Activated CD4-positive, CD25-positive, alpha-beta regulatory T cell (primary cell): ENCODE measurements at places on chromosomes 2 and 18.

- no peak for DNase-seq
Measured at GRCh38 chr2:138763971-138764370, 16.2 kb downstream of the NXPH2 start.

GRCh38 chr2:5539282-5540165 is 152.7 kb upstream of the SOX11 start:
- DNase-seq, result no peak

- no peak for DNase-seq
Measured at GRCh38 chr2:100042562-100042961, 99.8 kb downstream of the AFF3 start.

- no peak for DNase-seq
Measured at GRCh38 chr2:8761529-8762164, 75.8 kb downstream of the KIDINS220 start.

DNA sequence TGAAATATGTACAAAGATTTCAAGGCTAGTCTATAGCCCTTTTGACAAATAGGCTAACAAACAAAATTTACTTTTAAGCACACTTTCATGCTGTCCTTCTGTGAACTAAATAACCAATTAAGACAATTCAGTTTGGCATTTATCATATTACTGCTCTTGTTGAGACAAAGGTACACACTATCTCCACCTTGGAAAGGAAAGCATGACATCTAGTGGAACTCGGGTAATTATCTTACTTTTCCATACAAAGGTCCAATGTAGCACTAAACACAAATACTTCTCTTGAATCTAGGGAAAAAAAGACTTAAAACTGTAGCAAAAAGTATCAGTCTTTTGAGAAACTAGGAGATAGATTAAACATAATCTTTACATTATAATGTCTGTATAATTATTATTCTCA is 125.0 kb upstream of the CD226 start:
- no peak for DNase-seq

- DNase-seq, result no peak
Measured at GRCh38 chr18:56995579-56996188, 151.2 kb upstream of the BOD1L2 start.
